ENCODE measurements at places on chromosomes 13 and 19.
A peak's percentile ranks its signal among the peaks of the same experiment; 100 is the strongest.

- no peak for DNase-seq
Observed at GRCh38 chr19:58409010-58409790, 751 bp downstream of the ZNF584 start.

DNA sequence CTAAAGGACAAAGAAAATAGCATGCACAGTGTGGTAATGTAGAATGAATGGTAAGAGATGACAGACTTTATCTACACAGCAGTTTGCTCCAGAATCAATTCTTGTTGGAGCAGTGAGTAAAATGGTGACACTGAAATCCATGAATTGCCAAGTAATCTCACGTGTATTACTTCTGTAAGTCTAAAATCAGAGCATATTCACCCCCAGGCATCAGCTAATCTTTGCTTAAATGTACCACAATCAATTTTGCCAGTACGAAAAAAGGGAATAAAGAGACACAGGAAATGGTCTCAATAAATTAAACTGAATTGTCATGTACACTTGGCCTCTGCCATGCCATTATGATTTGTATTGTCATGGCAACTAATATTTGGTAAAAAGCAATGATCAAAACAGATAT is 294.2 kb downstream of the PCDH17 start:
- DNase-seq: no peak

DNA sequence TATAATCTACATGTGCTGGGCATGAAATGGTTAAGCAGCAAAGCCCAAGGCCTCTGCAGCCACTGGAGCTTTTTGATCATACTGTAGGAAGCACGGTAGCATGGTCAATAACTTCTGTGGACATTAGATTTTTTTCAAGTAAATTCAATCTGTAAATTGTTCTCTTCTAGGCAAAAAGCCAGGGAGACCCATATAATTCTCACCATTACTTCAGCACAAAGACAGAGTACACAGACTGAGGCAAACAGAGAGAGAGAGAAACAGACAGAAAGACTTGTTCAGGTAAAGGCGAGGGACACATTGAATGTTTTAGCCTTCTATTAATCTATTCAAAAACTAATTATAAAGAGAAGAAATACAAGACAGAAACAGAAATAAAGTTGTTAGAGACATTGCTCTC is 349.4 kb downstream of the RFC3 start:
- DNase-seq: no peak

GRCh38 chr19:1658150-1659083 is 6.0 kb upstream of the TCF3 start:
- no peak for DNase-seq

GRCh38 chr19:11447347-11448262 is 12.2 kb downstream of the PRKCSH start:
- no peak for DNase-seq

DNA sequence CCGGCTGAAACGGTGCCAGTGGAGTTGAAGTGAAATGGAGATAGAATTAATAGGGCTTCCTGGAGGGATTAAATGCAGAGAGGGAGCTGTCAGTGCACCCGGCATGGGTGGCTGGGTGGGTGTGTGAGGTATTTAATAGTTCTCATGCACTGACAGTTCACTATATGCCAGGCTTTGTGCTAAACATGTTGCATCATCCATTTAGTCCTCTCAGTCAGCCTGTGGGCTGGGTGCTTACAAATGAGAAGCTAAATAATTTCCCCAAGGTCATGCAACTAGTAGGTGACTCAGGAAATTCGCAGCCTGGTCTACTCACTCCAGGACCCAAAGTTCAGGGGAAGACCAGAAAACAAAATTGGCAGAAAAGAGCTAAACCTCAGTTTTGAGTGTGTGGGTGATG is 63.5 kb upstream of the SPATA13 start:
- DNase-seq: no peak

DNA sequence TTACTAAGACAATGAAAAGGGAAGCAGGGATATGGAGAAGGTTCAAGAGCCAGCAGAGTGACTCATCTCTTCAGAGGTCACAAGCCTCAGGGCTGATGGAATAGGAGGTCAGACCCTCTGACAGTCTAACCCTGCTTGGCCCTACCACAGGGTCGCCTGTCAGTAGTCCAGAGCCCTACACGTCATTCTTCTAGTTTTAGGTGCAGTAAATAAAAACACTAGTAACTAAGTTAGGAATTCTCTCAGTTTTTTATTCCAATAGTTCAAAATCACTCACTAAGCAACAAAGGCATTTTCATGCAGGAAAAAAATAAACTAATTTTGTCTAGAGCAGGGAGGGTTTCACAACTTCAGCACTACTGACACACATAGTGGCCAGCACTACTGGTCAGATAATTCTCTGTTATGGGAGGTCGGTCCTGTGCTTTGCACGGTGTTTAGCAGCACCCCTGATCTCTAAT is 27.2 kb downstream of the FOXO1 start:
- no peak for DNase-seq

- DNase-seq: no peak
Observed at GRCh38 chr13:83827338-83827737, 54.9 kb downstream of the SLITRK1 start.

GRCh38 chr13:108218044-108218974 is at the start of gene ABHD13:
TSS of gene ABHD13 (plus strand) at chr13:108218392. CDS start at chr13:108229219, 10,827 bp downstream.
- DNase-seq: peak; percentile 80

DNA sequence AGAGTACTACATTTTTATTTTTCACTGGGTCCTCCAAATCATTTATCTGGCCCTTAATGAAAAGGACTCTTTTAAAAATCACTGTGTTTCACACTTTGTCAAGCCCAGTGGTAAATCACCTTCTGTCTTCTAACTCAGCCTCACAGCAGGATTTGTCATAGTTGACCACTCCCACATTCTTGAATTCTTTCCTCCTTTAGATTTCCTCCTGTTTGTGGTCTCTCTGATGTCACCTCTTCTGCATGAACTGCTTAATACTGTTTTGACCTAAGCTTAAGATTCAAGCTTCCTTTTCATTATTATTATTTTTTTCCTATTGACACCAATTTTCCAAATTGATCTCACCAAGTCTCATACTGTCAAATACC is 899.8 kb upstream of the MIR17HG start:
- no peak for DNase-seq

GRCh38 chr19:8138201-8138600 is 11.2 kb downstream of the FBN3 start:
- DNase-seq: no peak

DNA sequence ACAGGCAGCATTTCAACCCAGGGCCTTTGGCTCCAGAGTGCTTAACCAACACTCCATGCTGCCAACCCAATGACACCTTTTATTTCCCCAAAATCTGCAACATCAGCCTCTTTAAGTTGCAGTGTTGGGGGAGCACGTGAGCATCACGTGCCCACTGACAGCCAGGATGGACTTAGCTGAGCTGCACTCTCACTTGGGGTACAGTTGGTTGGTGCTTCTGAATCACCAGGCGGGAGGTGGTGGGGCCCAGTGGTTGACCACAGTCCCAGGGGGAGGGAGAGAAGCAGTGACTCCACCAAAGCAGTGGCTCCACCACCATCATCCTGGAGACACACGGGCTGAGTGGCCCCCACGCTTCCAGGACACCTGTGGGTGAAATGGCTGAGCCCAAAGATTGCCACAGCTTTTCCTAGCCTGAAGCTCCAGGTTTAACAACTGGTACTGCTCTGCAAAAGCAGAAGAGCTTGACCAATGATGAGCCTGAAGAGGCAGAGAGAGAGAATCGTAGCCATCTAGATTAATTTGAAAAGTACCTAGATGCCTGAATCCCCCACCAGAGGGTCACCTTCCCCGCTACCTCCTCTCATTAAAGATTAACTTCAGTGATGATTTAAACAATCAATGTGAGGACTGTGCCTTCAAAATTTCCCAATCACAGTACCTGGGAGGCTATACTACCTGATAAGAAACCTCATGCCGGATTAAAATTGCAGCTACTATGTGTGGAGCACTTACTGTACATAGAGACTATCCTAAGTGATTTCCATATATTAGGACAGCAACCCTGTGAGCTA is 193.8 kb downstream of the FOXO1 start:
- DNase-seq: no peak

DNA sequence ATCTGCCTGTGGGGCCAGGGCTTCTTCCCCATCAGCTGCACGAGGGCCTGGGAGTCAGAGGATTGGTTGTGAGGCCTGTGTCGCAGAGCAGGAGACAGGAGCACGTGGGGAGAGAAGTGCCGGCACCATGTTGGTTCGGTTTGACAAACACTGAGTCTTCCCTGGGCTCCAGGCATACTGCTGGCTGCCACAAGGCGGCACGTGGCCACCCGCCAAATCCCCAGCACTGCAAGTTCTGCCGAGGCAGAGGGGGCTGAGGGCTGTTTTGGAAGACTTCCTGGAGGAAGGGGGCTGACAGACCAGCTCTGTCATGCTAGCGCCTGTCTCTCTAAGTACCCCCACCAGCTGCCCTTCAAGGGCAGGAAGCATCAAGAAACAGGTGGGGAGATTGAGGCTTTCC is 9.5 kb downstream of the SHANK1 start:
- DNase-seq: no peak

DNA sequence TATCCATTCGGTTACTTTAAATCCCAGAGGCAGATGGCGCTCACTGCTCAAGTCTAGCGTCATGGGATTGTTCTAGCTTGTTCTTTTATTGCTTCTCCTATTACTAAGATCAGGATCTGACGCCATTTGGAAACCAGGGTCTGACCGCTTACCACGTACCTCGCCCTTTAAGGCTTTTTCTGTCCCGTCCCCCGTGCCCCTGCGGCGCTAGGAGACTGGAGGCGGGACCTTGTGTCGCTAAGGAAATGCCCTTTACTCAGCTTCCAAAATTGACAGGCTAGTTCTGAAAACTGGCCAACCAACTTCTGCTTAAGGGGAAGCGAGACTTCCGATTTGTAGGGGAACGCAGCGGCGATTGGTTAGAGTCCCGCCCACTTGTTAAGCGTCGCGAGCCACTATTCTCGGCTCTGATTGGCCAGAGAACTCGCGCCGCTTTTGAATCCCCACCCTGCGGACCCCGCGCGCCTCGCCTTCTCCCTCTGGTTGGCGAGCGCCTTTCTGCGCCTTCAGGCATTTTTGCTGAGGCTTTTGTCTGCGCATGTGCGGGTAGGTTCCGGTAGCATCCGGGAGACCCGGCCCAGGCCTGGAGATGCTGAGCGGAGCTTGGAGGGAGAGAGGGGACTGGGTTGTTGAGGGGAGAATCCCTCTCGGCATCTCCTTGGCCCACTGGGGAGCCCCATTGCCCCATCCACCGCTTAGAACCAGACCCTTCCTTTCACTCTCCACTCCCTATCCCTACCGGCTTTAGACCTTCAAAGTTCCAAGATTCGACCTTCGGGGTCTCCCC is 3.9 kb upstream of the C19orf84 start:
- DNase-seq: peak; percentile 94

GRCh38 chr13:97388373-97388772 is 45.6 kb upstream of the RAP2A start:
- no peak for DNase-seq

- peak; percentile 54 for DNase-seq
Observed at GRCh38 chr19:8449830-8450229, 5.1 kb downstream of the HNRNPM start.

GRCh38 chr19:54434873-54435214 is 14.2 kb upstream of the LENG8 start:
- DNase-seq: no peak

DNA sequence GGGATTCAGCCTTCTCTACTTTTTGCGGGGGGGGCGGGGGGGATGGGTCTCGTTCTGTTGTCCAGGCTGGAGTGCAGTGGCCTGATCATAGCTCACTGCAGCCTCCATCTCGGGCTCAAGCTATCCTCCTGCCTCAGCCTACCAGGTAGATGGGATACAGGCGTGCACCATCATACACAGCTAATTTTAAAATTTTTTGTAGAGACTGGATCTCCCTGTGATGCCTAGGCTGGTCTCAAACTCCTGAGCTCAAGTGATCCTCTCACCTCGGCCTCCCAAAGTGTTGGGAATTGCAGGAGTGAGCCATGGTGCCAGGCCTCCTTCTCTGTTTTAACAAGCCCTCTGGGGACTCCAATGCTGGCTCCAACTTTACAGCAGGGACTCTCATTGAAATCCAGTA is 569 bp upstream of the ZNF792 start:
- no peak for DNase-seq

- DNase-seq: no peak
Observed at GRCh38 chr19:35742121-35742724, at the start of gene IGFLR1. TSS of gene IGFLR1 (minus strand) at chr19:35742452. CDS start at chr19:35741180, 1,272 bp downstream.

Measured in prostate gland (tissue), 2 donors.